PC-9 (cell line): ENCODE measurements at places on chromosomes 7 and 10. TPM values are rescaled to one million over a fixed set of nuclear protein-coding genes. Genes with fewer than 3 reads are reported as not detected.

Gene SORCS1
- total RNA-seq: not detected in 2 replicates

GRCh38 chr10:19283786-19284185 lies 235.2 kb downstream of the MALRD1 start:
- H3K4me3 ChIP-seq: no peak overlapping the region
- no peaks in the 10 kb centered on the region for H3K27me3 ChIP-seq
- H3K36me3 ChIP-seq: no peaks in the 10 kb centered on the region
- H3K4me1 ChIP-seq: no peaks in the 10 kb centered on the region
- no peak overlapping the region for H3K27ac ChIP-seq

DNA sequence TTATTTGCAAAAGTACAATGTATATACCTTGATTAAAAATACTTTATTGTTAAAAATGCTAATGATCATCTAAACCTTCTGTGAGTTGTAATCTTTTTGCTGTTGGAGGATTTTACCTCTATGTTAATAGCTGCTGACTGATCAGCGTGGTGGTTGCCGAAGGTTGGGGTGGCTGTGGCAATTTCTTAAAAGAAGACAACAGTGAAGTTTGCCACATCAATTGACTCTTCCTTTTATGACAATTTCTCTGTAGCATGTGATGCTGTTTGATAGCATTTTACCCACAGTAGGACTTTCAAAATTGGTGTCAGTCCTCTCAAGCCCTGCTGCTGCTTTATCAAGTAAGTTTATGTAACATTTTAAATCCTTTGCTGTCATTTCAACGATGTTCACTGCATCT lies 16.9 kb upstream of the ENTPD1 start:
- H3K27me3 ChIP-seq: no peaks in the 10 kb centered on the region
- no peaks in the 10 kb centered on the region for H3K4me1 ChIP-seq
- no peak overlapping the region for H3K4me3 ChIP-seq
- H3K36me3 ChIP-seq: no peaks in the 10 kb centered on the region
- no peak overlapping the region for H3K27ac ChIP-seq

DNA sequence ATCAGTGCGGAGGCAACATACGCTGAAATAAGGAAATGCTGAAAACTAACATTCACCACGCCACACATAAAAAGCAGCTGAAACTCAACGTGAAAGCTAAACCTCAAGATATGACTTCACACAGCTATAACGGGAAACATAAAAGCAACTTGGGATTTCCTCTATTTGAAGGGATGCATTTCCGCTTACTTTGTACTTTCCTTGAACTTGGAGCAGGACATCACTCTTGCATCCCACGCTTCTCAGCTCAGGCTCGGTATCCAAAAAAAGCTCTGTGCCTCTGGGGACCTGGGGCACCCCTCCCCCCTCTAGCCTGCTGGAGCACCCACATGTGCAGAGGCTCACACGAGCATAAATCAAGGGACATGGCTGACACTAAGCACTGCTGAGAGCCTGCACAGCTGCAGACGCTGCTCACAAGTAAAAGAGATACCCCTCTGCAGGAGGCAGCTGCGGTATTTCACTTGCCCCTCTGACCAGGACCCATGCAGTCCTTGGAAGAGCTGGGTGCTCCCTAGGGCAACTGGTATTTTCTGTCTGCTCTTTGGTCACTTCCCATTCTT lies 34.2 kb downstream of the PARD3 start:
- no peaks in the 10 kb centered on the region for H3K36me3 ChIP-seq
- no peak overlapping the region for H3K4me3 ChIP-seq
- H3K27me3 ChIP-seq: no peaks in the 10 kb centered on the region
- no peak overlapping the region for H3K27ac ChIP-seq
- DNase-seq: no peak
- H3K4me1 ChIP-seq: no peaks in the 10 kb centered on the region; the same call in 1 of the 2 replicates

Gene PTF1A
- total RNA-seq: not detected in 2 replicates

DNA sequence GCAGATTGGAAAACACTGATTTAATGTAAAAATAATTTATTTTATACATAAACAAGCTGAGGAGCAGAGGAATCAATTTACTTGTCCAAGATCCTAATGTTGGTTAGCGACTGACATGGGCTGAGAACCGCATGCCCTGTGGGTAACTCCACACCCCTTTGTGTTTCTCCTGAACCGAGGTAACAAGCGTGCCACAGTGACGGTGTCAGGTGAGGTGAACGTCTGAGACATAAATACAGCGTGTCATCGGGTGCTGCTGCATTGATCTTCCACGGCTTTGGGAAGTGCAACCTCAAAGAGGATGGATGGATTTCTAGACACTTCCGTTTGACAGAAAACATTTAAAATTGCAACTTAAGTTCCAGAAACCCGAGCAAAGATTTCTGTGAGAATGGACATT lies 386.8 kb upstream of the ADARB2 start:
- no peak overlapping the region for H3K27ac ChIP-seq
- H3K4me1 ChIP-seq: no peaks in the 10 kb centered on the region
- H3K27me3 ChIP-seq: no peaks in the 10 kb centered on the region
- no peaks in the 10 kb centered on the region for H3K36me3 ChIP-seq

Gene TCAF1
- 41.5 and 44.6 TPM in 2 replicates for total RNA-seq

Gene TUBB8
- total RNA-seq: 0.53 and 0.59 TPM in 2 replicates

Gene IFIT1B
- not detected in 2 replicates for total RNA-seq

- H3K27me3 ChIP-seq: peaks cover 43% of the 10 kb centered on the region
- no peak overlapping the region for H3K4me3 ChIP-seq
- H3K36me3 ChIP-seq: no peaks in the 10 kb centered on the region
- H3K27ac ChIP-seq: no peak overlapping the region
- no peak for DNase-seq
- no peaks in the 10 kb centered on the region for H3K4me1 ChIP-seq
These were observed 143.2 kb upstream of the RET start for GRCh38 chr10:42933448-42934340.

DNA sequence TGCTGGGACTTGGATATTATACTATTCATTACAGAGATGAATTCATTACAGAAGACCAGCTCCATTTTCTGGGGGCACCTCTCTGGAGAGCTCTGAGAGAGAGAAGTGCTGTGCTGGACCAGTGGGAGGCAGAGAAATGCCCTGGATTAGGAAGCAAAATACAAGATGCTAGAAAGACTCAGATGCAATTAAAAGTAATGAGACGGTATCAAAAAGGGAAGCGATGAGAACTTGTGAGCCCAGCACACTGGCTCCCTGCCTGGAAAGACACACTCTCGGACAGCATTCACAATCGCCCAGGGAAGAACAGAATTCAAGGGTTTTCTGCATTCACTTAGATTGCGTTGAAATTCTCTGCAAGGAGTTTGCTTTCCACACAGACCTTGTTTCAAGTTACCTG lies 3.5 kb upstream of the FRAT2 start:
- H3K4me3 ChIP-seq: no peak overlapping the region
- H3K27ac ChIP-seq: no peak overlapping the region
- no peaks in the 10 kb centered on the region for H3K27me3 ChIP-seq
- peaks cover 24% of the 10 kb centered on the region for H3K4me1 ChIP-seq

- no peaks in the 10 kb centered on the region for H3K27me3 ChIP-seq
- no peaks in the 10 kb centered on the region for H3K36me3 ChIP-seq
These were observed 208.9 kb upstream of the INHBA start for GRCh38 chr7:41911792-41912191.

Gene SLC16A9
- total RNA-seq: not detected in 2 replicates

Gene GARIN1A
- total RNA-seq: 0.57 and 0.78 TPM in 2 replicates

Gene TDRD1
- total RNA-seq: not detected in 2 replicates
